NCI-H2081 treated with DMSO at 0.1 percent for 48 hours (cell line): ENCODE measurements at places on chromosomes 7 and 10.

- no peak for DNase-seq
These were observed 57.6 kb downstream of the BICC1 start for GRCh38 chr10:58570307-58570723.

DNA sequence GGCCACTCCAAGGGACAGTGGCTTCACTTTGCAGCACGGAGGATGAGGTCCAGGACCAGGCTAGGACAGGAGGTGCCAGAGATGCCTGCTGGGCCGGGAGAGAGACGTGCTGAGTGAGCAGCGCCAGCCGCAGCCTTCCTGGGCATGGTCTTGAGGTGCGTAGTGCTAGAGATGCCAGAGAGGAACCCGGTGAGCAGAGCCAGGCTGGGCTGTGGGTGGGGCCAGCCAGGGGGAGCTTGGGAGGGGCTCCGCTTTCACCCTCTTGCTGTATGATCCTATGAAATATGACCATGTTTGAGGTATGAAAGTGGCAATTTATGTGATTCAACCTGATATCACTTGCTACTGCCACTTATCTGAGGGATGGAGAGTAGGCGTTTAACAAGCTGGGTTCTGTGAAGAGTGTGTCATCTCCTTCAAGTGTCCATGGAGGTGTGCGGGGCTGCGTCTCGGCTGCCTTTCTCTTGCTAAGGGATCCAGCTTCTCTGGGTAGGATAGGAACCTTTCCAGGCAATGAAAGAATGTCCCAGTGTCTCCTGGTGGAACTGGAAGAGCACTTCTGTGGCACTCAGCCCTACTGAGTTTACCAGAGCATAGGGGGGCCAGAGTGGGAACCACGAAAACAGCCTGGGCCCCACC lies 518.4 kb upstream of the FOXK1 start:
- DNase-seq = no peak

GRCh38 chr10:90222372-90222771 lies 521.0 kb downstream of the KIF20B start:
- no peak for DNase-seq

GRCh38 chr10:95315509-95315908 lies 24.7 kb upstream of the PDLIM1 start:
- no peak for DNase-seq

GRCh38 chr10:105207476-105207995 lies 566.4 kb downstream of the SORCS3 start:
- DNase-seq = no peak

- no peak for DNase-seq
These were observed 44.9 kb downstream of the ZNF783 start for GRCh38 chr7:149306854-149307253.

GRCh38 chr7:30647589-30648364 lies 34.5 kb downstream of the CRHR2 start:
- no peak for DNase-seq

GRCh38 chr7:115349635-115350034 lies 427.7 kb downstream of the MDFIC start:
- DNase-seq = no peak

DNA sequence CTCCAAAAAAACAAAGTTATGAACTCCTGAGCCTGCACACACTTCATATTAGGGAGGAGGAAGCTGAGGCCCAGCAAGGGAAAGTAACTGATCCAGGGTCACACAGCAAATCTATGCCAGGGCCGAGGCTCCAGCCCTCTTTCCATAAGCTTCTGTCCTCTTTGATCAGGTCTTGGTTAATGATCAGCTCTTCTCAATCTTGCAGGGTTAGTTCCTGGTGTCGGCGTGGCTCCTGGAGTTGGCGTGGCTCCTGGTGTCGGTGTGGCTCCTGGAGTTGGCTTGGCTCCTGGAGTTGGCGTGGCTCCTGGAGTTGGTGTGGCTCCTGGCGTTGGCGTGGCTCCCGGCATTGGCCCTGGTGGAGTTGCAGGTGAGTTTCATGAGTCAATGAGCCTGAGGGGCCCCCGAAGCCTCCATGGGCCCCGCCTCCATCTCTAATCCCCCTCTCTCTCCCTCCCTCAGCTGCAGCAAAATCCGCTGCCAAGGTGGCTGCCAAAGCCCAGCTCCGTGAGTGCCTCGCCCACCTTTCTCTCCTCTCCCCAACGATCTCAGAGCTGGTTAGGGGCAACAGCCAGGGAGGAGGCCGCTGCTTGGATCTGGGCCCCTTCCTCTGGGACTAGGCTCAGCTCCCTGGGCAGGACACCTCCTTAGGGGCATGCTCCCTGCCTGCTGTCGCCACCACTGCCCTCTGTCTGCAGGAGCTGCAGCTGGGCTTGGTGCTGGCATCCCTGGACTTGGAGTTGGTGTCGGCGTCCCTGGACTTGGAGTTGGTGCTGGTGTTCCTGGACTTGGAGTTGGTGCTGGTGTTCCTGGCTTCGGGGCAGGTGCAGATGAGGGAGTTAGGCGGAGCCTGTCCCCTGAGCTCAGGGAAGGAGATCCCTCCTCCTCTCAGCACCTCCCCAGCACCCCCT lies 23.7 kb upstream of the LIMK1 start:
- no peak for DNase-seq

- no peak for DNase-seq
These were observed 149.7 kb downstream of the WNT2 start for GRCh38 chr7:117173035-117173770.

GRCh38 chr10:11246752-11247467 lies 229.2 kb downstream of the CELF2 start:
- no peak for DNase-seq

DNA sequence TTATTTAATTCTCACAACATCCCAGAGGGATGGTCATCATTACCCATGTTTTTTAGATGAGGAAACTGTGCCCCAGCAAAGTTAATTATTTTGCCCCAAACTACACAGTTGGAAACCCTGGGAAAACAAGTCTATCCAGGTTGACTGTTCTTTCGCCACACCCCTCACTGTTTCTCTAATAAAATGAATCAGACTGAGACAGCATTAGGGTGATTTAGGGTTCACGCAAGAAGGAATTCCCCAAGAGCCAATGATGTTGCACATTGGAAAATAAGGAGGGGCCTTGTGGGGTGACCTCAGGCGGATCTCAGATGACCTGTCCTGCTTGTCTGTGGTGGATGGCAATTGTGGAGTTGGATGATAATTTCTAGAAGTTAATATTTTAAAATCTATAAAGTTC lies 135.7 kb upstream of the TBX20 start:
- DNase-seq = no peak

GRCh38 chr7:42154173-42154572 lies 82.8 kb downstream of the GLI3 start:
- no peak for DNase-seq

DNA sequence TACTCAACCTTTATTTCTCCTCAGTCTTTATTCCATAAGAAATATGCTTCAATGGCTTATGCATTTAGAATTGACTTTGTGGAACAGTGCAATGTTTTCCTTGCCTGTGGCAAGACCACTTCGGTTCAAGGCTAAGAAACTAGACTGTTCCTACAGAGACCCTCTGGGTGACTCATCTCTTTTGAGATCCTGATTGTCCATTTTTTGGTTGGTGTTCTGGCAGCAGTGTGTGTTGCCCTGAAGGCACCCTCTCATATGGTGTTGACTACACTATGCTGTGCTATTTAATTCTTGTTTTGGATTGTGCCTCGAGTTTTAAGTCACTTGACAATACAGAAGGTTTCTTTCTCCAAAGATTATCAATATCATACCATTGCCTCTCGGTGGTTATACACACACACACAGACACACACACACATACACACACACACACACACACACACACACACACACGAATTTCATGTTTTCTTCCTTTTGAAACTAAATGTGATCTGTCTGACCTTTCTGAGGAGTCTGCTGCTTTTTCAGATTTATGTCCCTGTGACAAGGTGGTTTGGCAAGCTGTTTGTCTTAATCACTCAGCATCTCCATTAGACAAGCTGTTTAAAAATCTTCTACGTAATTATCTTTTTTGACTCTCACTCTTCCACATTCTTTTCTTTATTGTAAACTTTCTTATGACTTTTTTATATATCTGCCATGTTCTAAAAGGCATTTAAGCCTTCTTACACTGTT lies 187.2 kb downstream of the VTI1A start:
- no peak for DNase-seq

DNA sequence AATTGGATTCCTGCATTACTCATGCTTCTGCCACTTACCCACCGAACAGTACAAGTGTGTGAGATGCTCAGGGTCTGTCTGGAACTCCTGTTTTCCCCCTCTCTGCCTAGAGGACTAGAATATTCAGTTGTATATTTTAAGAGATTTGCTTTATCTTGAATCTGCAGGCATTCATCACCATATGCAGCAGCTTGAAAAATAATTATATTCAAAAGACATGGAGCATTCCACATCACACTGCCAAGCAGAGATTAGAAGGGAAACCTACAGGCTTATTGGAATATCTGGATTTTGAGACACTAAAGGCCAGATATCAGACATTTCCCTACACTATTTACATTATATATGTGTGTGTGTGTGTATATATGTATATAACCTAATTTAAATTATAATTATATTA lies 382.8 kb upstream of the POM121L12 start:
- no peak for DNase-seq

DNA sequence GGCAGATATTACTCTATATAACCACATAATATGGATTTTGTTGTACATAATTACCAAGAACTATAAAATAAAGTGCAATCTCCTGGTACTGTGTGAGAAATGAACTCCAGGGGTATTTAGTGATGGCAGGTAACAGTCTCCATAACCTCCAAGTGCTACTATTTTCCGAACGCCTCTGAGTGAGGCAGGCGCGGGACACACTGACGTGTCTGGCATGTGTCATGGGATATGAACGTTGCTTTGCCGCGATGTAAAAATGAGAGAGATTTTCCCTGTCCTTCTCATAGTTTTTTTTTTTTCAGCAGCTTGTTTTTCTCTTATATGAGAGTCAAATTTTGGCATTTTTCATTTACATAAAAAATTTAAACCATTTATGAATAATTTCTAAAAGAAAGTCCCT lies 3.6 kb downstream of the ADARB2 start:
- peak; percentile 28 for DNase-seq

DNA sequence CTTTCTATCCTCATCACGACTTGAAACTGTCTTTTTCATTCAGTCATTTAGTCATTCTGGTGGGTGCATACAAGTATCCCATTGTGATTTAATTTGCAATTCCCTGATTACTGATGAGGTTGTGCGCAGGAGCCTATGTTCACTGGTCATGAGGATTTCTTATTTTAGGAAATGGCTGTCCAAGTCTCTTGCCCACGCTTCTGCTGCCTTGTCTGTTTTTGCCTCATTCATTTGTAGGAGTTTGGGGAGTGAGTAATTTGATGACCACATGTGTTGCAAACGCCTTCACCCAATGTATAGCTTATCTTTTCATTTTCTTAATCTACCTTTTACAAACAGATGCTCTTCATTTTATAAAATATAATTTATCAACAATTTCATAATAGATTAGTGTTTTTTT lies 127.3 kb downstream of the ARHGAP22 start:
- no peak for DNase-seq

DNA sequence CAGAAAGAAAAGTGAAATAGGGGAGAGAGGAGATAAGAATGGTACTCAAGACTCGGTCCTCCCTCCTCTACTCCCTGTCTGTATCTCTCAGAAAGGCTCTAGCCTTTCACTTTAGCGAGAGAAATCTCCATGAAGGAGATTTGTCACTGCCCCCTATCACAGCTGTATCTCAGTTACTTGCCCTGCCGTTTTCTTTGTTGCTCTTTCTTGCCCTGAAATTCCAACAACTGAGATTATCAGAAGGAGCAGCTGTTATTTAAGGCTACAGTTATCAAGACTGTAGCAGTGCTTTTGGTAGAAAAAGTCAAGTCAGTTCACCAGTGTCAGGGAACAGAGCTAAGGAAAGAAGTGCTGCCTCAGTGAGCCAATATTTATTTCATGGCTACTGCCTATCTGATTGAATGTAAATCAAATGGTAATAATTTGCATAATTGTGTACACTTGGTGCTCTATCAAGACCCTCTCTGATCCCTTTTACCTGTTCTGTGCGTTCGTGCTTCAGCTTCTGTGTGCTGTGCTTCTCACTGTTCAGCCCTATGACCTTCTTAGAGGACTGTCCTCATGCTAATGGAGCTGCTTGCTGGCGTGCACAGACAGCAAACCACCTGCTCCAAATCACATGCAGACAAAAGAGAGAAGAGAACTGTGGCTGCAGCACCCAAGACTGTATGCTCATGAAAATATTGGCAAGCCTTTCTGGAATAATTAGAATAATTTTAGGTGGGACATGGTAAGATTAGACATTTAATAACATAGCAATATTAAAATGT lies 180.2 kb upstream of the FAM3C start:
- no peak for DNase-seq

- DNase-seq = no peak
These were observed 104.4 kb downstream of the STRA8 start for GRCh38 chr7:135337977-135338550.

- no peak for DNase-seq
These were observed 126.8 kb downstream of the TPK1 start for GRCh38 chr7:144709066-144709465.

- no peak for DNase-seq
These were observed 315.2 kb upstream of the GLI3 start for GRCh38 chr7:42552227-42552626.

DNA sequence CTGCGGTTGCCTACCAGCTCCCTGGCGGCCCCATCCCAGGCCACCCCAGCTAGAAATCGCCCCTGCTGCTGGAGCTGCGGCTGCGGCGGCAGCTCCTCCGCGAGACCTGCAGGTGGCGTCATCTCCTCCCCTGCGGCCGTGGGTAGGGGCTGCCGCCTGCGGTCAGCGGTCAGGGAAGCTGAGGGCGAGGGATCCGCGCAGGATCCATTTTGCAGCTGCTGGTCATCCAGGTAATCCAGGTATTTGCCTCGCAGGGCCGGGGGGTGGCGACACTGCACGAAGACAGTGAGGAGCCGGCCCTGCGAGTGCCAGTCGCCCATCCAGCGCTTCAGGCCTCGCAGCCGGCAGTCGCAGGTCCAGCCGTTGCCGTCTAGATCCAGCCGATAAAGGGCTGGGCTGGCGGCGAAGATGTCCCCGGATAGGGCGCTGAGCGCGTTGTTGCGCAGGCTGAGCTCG lies 1.5 kb downstream of the TRIL start:
- no peak for DNase-seq

DNA sequence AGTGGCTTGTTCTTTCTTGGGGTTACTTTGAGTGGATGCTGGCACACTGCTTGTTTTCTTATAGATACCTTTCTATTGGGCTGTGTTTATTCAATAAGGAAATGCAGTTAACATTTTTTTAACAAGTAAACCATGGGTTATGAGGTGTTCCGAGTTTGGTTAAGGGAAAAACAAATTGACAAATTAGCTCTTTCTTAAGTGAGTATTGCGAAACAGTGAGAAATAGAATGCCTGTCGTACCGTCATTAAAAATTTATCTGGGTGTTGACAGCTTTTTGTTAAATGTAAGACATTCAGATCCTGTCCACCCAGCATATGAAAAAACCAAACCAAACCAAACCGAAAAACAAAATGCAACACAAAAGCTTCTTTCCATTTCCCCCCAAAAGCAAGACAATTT lies 6.2 kb downstream of the CUX1 start:
- DNase-seq = no peak

- no peak for DNase-seq
These were observed 509.7 kb upstream of the AKR1E2 start for GRCh38 chr10:4316161-4316810.

GRCh38 chr7:17774248-17774647 lies 166.0 kb downstream of the SNX13 start:
- no peak for DNase-seq

GRCh38 chr10:80909254-80909653 lies 371.6 kb downstream of the SH2D4B start:
- no peak for DNase-seq

GRCh38 chr7:121609208-121609607 lies 213.1 kb upstream of the FAM3C start:
- no peak for DNase-seq

GRCh38 chr7:14936554-14936953 lies 34.0 kb upstream of the DGKB start:
- no peak for DNase-seq
